ENCODE measurements at places on chromosomes 5 and 9.

GRCh38 chr5:50415912-50416311 lies 25.2 kb downstream of the EMB start:
- no peak for DNase-seq

DNA sequence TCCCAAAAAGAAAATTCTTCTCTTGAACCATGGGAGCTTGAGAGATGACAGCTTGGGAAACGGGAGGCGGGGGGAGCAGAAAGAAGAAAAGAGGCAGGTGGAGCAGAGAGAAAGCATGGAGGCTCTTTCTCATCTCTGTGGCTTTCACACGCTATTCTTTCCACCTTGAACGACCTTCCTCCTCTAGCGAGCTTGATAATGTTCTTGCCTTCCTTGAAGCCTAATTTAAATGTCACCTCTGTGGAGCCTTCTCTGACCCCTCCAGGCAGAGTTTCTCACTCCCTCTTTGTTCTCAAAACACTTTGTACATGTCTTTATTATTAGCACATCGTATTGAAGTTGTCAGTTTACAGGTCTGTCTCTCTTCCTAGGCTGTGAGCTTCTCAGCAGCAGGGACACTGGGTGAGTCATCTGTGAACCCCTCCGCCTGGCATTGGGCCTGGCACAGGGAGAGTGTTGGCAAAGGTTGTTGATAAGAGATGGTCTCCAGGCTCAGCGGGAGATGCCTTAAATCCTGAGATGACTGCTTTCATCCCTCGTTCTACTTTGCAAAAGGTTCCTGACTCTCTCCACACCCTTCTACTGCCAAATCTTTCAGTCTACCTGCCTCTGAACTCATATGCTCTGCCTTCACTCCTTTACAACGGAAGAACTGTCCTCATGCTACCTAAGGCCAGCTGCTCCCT lies 14.1 kb upstream of the STRBP start:
- no peak for DNase-seq

DNA sequence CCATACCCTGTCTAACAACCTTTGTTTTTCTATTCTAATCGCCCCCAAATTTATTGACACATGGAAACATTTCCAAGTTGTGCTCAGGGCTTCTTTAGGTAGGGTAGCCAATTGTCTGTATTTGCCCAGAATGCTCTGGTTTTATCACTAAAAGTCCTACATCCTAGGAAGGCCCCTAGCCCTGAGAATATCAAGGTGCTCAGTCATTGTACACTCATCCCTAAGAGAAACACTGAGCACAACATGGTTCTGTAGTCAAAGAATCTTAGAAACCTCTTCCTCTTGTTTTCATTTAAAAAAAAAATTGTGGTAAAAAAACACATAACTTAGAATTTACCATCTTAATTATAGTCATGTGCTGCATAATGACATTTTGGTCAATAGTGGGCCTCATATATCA lies 69.0 kb upstream of the BASP1 start:
- no peak for DNase-seq

- DNase-seq, result no peak
Measured at GRCh38 chr5:24145806-24146205, 499.0 kb downstream of the CDH10 start.

- DNase-seq, result no peak
Measured at GRCh38 chr9:112145886-112146285, 29.2 kb downstream of the SUSD1 start.

- DNase-seq, result no peak
Measured at GRCh38 chr5:158398360-158399201, 539.6 kb upstream of the CLINT1 start.

DNA sequence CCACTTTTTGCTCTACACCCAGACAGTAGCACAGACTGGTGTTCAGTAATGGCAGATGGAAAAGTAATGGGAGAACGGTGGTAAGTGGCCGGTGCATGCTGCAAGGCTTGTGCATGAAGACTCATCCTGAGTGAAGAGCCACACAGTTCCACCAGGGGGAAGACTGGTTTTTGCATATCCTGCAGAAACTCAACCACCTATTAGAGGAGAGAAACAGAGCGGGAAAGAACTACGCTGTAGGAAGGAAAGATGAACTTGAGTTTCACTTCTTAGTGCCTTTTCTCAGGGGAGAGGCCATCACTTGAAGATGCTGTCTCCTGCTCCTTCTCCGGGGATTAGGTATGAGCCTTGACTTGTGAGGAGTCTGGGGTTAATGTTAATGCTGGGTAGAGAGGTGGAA lies 9.4 kb upstream of the PRSS3 start:
- DNase-seq, result no peak

- no peak for DNase-seq
Measured at GRCh38 chr5:2631758-2632157, 119.7 kb downstream of the IRX2 start.

DNA sequence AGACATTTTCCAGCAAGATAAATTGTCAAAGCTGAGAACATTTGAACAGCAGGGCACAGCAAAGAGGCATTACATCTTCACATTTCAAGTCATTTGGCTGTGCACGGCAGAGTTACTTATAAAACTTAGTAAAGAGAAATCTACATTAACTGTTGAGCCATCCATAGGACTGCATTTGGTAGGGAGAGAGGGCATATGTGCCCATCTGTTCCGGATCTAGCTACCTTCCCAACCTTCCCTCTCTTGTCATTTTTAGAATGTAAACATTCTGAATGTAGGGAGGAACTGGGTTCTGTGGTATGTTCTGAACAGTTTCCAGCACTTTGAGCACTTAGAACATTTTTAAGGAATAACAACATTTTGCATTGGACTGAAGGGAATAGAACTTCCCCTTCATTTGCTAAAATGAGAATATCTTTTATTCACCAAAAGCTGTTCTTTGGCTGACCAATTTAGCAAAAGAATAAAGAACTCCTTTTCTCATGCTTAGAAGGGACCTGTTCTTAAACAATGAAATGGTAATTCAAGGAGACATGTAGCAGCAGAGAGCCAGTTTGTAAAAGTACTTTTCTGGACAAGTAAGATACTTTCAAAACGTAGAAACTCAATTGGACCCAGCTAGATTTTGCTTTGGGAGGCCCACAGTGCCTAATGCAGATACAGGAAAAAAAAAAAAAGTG lies 104.4 kb downstream of the CETN3 start:
- DNase-seq, result no peak

DNA sequence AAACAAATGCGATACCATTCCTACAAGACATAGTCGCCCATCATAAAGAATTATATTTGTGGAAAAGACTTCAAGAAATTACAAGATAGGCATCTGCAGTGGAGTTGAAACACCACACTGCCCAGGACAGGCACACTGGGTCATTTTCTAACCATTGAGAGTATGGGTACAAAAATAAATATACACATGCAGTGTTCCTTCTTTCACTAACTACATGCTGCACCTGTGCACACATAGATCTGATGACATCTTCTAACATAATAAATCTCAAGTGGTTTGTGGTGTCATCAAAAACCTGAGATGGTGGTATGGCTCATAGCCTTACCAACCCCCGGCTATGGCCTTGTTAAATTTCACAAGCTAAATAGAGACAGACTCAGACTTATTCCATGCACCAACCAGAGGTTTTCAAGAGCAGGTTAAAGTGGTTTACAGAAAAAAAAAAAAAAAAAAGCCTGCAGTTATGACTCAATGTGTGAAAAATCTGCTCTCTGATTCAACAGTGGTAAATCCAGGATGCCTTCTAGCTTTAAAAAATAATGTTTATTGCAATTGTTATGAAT lies 12.4 kb upstream of the NFIB start:
- no peak for DNase-seq

GRCh38 chr9:98657897-98658296 lies 50.8 kb downstream of the GABBR2 start:
- no peak for DNase-seq

DNA sequence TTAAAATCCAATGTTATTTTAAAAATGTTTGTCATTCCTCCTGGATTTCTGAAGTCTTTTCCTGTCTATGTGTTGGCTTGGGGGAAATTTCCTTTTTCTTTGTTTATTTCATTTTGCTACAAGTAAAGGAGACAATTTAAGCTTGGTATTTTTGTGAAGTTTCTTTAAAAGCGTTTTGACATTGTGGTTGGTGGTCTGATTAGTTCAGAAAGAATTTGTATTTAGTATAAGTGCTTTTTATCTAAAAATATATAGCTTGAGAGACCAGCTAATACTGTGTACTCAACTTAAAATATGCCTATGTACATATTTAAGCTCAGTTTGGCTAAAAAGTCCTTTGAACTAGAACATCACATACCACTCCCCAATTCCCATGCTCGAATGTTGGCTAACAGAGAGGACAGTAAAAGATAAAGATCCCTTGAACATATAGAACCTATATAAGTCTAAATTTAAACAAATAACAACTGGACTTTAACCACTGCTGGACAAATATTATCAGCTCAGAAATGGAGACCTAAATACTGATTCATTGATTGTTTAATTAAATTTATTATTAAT lies 237.6 kb downstream of the TLE4 start:
- DNase-seq, result no peak

- DNase-seq, result no peak
Measured at GRCh38 chr9:12785260-12785770, 10.5 kb downstream of the LURAP1L start.
